ENCODE measurements at places on chromosomes 3 and 15.

DNA sequence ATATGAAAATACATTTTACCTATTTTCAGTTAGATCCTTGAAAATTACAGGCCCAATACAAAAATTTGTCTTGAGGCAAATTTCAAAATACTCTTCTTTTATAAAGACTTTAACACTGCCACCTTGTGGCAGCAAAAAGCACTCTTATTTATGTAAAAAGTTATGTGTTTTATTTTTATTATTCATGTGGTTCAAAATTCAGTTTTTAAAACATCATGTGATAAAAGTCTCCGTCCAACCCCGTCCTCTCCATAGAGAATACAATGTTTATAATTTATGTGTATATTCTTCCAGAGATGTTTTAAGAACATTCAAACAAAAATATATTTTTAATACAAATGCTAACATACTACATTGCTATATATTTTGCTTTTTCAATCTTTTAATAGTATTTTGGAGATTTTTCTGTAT is 36.9 kb upstream of the TRIM59 start:
- no peak for DNase-seq

- DNase-seq = no peak
These were observed 109.4 kb upstream of the AGTR1 start for GRCh38 chr3:148588291-148588690.

DNA sequence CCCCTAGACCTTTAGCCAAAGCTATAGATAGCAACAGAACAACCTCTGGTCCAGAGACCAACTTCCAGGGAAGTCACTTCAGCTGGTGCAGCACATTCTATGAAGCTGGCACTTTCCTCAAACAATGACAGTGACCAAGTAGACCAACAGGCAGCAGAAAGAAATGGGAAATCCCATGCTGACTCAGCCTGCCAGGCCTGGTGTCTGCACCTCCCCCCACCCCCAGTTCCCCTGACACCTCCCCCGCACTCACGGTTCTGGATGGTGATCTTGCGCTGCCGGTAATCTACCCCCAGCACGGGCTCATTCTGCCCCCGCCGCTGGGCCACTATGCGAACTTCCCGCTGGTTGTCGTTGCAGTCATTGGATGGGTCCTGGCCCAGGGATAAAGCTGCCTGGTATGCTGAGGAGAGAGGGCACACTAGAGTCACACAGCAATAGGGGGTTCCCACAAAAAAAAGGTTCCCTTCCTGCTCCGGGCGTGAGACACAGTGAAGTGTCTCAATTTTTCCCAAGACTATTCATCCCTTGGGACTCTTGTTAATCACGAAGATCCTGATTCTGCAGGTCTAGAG is 17.0 kb downstream of the ILDR1 start:
- peak; percentile 50 for DNase-seq

DNA sequence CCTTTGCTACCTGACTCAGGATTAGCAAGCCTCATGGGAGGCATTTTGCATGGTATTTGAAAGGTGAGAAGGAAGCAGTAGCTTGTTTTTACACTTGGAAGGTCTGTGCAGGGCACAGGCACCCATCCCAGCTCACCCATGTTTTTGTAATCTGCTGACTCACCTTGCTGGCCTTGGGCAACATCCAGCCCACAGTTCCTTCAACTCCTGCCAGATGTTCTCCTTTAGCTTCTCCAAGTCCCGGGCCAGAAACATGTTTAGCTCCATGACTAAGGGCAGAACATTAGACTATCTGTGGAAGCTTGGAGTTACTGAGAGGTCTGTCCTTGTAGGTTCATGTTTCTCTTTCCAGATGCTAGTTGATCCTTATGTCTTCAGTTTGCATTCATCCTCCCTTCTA is 12.4 kb upstream of the ZNF770 start:
- no peak for DNase-seq

GRCh38 chr3:115980709-115981108 is 357.4 kb downstream of the GAP43 start:
- DNase-seq = no peak

GRCh38 chr3:47011371-47011770 is 31.9 kb downstream of the NBEAL2 start:
- DNase-seq = no peak
